NCI-H1092 treated with DMSO at 0.1 percent for 48 hours (cell line): ENCODE measurements at places on chromosomes 3 and 15.

DNA sequence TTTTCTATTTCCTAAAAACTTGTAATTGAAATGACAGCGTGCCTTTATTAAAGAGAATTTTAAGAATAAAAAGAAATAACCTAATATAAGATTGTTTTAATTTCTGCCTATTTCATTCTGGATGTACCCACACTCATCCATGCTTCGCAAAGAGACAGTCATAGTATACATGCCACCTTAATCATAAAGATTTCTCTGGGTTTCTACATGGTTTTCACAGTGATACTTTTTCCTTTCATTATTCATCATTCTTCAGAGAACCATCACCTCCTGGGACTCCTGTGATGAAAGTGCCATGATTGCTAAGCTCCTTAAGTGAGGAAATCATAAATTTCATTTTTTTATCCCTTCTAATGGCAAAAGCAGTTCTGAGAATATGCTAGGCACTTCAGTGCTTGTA is 4.3 kb upstream of the CCR8 start:
- DNase-seq = no peak

DNA sequence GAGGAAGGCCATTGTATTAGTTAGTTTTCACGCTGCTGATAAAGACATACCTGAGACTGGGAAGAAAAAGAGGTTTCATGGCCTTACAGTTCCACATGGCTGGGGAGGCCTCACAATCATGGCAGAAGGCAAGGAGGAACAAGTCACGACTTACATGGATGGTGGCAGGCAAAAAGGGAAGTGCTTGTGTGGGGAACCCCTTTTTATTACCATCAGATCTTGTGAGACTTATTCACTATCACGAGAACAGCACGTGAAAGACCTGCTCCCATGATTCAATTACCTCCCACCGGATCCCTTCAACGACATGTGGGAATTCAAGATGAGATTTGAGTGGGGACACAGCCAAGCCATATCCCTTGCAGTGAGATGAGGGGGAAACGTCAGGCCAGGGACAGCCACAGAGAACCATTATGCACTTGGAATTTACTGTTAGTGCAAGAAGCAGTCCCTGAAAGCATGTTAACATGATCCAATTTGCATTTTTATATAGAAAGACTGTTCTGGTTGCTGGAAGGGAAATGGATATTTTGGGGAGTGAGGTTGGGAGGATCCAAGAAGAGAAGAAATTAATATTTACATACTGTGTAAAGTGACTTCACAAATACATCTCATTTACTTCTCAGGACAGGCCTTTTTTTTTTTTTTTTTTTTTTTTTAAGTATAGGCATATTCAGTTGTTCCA is 87.1 kb downstream of the ARNT2 start:
- no peak for DNase-seq

GRCh38 chr3:45932112-45932511 is 11.2 kb upstream of the CXCR6 start:
- no peak for DNase-seq

DNA sequence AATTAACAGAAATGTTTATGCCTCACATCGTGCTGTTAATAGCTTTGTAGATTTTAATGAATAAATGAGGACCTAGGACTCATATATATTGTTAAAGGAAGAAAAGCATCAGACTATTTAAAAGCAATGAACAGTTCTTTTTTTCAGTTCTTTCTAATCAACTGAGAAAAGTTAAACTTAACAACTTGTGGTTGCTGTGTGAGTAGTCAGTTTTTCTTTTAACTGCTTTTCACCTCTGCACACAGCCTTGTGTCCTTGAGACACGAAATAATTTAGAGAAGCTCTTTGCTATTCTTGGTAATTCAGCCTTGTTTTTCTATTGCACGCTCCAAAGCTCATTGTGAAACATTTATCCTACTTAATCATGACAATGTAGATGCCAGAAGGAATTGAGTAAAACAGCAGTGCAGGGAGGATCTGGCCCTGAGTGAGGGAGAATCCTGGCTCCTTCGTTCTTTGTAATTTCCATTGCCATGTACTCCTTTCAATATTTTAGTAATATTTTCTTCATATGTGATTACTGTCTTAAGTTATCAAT is 499.0 kb downstream of the PYDC2 start:
- no peak for DNase-seq

DNA sequence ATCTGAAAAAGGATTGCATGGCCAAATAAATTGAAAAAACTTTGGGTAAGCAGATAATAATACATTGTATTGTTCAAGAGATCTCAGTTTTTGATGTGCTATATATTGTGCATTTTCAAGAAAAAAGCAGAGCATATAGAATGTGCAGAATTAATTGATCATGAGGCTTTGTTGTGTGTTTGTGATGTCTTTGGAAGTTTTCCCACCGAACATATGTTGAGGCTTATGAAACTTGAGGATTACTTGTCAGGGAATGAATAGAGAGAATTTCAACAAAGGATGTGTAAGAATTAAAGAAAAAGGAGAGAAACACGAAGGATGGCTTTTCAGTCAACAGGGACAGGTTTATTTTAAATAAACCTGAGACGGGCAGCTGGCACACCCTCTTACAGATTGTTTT is 232.5 kb upstream of the POU1F1 start:
- DNase-seq = no peak

DNA sequence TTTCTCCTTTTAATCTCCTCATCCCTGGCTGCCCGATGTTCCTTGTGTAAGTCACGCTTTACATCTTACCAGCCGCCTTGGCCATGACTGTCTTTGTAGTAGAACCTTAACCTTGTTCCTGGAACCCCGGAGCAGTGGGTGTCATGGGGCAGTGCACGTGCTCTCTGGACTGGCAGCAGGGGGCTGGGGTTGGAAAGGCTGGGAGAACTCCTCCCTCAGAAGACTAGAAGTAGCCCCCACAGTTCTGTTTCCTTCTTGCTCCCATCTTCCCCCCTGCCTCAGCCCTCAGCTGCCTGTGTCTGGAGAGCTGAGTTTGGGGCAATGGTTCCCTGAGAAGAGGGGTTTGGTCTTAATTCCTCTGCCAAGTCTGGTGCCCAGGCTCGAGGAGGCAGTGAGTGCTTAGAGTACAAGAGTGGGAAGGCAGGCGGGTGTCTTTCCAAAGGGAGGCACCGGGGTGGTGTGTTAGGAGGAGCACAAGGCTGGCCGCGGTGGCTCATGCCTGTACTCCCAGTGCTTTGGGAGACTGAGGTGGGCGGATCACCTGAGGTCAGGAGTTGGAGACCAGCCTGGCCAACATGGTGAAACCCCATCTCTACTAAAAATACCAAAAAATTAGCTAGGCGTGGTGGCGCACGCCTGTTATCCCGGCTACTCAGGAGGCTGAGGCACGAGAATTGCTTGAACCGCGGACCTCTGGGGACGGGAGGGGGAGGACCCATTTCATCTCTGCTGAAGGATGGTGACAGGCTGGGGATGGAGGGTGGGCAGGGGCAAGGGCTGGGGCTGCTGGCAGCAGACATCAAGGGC is 100.4 kb downstream of the VGLL4 start:
- no peak for DNase-seq

DNA sequence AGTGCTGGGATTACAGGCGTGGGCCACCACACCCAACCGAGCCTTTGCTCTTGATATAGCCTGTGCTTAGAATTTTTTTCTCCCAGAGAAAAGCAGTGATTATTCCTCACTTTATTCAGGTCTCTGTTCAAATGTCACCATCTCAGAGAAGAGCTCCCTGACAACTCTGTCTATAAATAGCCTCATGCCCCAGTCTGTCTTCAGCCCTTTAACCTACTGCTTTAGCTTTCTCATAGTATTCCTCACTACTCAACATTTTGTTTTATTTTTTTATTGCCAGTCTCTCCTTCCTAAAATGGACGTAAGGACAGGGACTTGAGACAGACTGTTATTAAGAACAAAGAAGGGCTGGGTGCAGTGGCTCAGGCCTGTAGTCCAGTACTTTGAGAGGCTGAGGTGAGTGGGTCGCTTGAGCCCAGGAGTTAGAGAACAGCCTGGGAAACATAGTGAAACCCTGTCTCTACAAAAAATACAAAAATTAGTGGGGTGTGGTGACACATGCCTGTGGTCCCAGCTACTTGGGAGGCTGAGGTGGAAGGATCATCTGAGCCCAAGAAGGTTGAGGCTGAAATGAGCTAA is 78.7 kb upstream of the TTBK2 start:
- no peak for DNase-seq
